ENCODE measurements at places on chromosomes 7 and 10.

- no peaks in the 10 kb centered on the region for H3K4me1 ChIP-seq
- H3K27me3 ChIP-seq: no peaks in the 10 kb centered on the region
- H3K4me3 ChIP-seq: no peak overlapping the region
- no peak for DNase-seq
- no peaks in the 10 kb centered on the region for H3K36me3 ChIP-seq
Observed at GRCh38 chr10:67836488-67836887, 1.5 kb downstream of the DNAJC12 start.

- DNase-seq: no peak
- H3K27ac ChIP-seq: no peak overlapping the region
- no peaks in the 10 kb centered on the region for H3K36me3 ChIP-seq
- no peaks in the 10 kb centered on the region for H3K27me3 ChIP-seq
- H3K4me1 ChIP-seq: no peaks in the 10 kb centered on the region
Observed at GRCh38 chr10:125264091-125264490, 103.7 kb upstream of the CTBP2 start.

DNA sequence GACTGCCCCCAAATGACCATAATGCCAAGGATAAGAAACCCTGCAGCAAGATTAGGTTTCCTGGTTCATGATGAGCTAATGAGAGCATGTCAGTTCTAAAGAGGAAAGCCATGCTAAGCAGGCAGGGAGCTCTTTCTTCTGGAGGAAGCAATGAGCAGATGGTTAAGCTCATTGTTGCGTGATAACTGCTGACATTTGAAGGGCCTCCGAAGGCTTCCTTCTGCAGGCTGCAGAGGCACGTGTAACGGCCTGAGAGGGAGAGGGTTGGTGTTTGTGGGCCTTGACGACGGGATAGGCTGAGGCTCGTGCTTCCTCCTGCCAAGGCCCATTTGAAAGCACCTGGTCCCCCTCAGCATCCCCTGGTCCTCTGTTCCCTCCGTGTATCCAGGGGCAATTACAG lies 63.5 kb upstream of the BTBD16 start:
- no peaks in the 10 kb centered on the region for H3K27me3 ChIP-seq
- no peak overlapping the region for H3K4me3 ChIP-seq
- DNase-seq: no peak
- H3K4me1 ChIP-seq: no peaks in the 10 kb centered on the region
- H3K36me3 ChIP-seq: peaks cover 30% of the 10 kb centered on the region

DNA sequence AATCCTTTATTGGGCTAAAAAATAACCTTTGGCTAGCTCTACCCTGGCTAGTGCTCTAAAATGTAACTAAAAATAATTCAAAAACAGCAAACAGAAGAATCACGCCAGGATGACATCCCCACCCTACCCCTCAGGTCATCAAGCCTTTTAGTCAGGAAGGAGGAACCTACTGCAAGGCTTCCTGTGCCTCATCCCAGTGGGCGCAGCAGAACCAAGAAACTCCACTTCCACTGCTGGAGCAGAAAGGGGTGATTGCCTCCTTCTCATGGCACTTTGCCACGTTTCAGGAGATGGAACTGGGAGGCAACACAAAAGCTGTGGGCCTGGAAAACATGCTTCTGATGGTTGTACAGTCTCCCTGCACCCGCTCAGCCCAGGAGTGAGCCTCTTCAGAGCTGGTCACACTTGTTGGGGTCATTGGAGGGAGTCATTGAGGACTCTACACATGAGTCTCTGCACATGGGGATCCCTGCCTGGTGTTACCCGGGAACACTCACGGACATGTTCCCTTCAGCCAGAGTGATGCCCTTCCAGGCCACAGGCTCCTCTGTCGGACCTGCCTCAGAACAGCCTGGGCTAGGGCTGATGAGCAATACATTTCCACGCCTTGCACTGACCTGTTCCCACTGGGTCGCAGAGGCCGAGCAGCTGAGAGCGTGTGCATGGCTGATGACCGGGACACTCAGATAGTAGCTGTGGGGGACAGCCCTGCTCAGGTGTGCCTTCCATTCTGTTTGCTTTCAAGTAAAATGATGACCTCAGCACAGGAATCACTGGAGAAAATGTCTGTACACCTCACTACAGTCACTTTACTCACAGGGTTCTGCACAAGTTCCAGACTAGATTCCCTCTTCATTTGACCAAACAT lies 355.3 kb downstream of the FGFR2 start:
- no peaks in the 10 kb centered on the region for H3K27me3 ChIP-seq
- H3K4me3 ChIP-seq: no peak overlapping the region
- no peaks in the 10 kb centered on the region for H3K36me3 ChIP-seq
- H3K27ac ChIP-seq: no peak overlapping the region
- no peak for DNase-seq

DNA sequence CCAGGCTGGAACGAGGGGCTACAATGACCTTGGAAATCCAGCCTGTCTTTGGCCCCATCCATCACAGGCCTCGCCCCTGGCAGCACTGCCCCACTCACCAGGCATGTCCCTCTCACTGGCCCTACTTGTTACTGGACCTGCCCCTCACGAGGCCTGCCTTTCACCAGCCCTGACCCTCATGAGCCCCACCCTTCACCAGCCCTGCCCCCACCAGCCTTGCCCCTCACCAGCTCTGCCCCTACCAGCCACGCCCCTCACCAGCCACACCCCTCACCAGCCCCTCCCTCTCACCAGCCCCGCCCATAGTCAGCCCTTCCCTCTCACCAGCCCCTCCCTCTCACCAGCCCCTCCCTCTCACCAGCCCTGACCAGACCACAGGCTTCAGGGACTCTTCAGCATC lies 57.8 kb downstream of the COL26A1 start:
- no peak overlapping the region for H3K4me3 ChIP-seq
- H3K27me3 ChIP-seq: no peaks in the 10 kb centered on the region
- no peak overlapping the region for H3K27ac ChIP-seq
- H3K4me1 ChIP-seq: no peaks in the 10 kb centered on the region

DNA sequence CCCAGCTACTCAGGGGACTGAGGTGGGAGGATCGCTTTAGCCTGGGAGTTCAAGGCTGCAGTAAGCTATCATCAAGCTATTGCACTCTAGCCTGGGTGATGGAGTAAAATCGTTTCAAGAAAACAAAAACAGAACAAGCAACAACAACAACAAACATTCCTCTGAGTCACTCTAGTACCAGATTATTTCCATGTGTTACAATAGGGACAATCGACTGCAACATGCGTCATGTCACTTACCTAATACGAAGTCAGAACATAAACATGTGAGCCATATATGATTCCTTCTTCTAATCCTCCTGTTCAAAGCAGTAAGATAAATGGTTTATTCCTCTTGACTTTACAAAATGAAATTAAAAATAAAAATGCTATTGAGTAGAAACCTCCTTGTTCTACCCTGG lies 57.3 kb downstream of the ZNF438 start:
- no peak for DNase-seq
- H3K4me1 ChIP-seq: peaks cover 5% of the 10 kb centered on the region
- H3K27me3 ChIP-seq: no peaks in the 10 kb centered on the region

GRCh38 chr10:27041196-27041595 lies 59.1 kb downstream of the ANKRD26 start:
- H3K27ac ChIP-seq: no peak overlapping the region
- no peak overlapping the region for H3K4me3 ChIP-seq
- H3K4me1 ChIP-seq: no peaks in the 10 kb centered on the region

All from upper lobe of left lung (tissue), 6 donors.